ENCODE measurements at places on chromosomes 16 and 17.

GRCh38 chr16:23501291-23501690 is 9.0 kb downstream of the GGA2 start:
- DNase-seq = no peak

DNA sequence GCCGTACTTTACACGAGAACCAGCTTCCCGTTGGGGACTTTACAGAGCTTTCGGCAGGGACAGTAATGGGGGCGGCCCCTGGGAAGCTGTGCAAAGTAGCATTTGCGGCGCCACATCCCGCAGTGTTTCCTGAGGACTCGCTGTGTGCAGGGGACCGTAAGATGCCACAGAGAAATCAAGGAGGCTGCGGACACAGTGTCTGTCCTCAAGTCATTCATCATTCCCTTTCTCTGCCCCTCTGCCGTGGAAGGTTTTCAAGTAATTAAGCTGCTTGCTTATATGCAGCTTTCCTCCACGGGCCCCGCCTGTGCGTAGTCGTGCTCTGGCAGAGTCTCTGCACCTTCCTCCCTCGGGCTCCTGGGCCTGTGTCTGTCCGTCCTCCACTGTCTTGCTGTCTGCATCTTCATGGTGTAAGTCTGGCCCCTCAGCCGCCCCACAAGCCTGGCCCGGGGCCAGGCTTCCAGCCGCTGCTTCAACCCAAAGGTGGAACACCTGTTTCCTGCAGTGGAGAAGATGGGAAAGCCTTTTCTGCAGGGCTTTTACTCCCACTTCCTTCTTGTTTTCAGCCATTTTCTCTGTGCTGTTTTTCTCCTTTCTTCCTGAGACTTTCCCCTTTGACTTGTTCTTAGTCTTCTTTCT is 216.9 kb upstream of the CHMP6 start:
- DNase-seq = no peak

DNA sequence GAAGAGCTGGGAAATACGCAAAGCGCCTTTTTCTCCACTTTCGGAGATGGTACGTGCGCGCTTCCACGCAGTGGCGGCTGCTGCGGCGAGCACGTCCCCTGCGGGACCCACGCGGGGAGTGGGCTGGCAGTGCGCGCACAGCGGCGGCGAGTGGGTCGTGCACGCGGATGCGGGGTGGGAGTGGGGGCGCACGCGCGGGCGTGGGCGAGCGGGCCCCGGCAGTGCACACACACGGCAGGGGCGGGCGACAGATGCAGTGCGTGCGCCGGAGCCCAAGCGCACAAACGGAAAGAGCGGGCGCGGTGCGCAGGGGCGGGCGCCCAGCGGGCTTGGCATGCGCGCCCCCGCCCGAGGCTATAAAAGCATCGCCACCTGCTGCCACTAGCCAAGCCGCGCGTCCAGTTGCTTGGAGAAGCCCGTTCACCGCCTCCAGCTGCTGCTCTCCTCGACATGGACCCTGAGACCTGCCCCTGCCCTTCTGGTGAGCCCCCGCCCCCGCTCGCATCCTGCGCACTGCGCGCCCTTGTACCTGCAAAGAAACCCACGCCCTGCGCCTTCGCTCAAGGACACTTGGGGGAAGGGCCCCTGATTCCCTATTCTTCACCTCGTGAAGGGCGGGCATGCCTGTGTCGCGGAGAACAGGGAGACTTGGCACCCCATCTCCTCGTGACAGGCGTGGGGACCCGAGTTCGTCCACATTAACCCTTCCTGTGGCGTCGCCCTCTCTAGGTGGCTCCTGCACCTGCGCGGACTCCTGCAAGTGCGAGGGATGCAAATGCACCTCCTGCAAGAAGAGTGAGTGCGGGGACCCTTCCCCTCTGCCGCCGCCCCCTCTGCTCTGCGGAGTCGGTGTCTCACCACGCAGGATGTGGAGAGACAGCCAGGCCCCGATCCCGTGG is at the start of gene MT3:
TSS of gene MT3 (plus strand) at position 388 of the 899 bp plus-strand sequence. CDS start at position 451, 63 bp downstream.
- no peak for DNase-seq

DNA sequence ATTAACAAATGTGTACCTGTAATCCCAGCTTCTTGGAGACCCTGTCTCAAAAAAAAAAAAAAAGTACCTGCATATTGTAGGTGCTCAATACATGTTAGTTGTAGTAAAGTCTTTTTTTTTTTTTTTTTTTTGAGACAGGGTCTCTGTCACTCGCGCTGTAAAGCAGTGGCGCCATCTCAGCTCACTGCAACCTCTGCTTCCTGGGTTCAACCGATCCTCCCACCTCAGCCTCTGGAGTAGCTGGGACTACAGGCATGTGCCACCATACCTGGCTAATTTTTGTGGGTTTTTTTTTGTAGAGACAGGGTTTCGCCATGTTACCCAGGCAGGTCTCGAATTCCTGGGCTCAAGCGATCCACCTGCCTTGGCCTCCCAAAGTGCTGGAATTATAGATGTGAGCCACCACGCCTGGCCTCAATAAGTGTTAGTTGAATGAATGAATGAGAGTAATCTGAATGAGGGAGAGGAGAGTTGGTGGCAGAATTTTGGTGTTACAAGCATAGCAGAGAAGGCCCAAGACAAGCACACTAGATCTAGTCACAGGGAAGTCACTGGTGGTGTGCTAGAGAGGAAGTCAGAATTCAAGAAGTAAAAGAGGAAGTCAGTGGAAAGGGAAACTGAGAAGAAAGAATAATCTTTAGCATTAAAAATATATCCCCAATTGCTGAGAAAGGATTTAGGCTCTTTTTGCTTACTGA is 9.4 kb upstream of the MYL4 start:
- no peak for DNase-seq

DNA sequence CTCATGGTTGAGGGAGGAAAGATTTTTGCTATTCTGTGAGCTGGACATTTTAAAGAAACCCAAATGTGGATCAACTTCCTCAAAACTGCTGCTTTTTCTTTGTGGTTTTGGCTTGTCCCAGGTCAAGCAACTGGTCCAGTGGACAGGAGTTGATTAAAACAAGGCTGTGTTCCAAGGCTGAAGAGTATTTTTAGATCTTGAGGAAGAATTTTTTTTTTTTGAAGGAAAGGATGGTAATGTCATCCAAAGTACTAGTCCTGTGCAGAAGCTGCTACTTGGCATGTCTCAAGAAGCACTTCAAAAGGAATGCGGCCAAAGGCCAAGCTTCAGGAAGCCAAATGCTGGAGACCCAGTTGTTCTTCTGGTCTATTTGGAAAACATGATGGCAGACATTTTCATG is 8.0 kb upstream of the MYH2 start:
- no peak for DNase-seq

DNA sequence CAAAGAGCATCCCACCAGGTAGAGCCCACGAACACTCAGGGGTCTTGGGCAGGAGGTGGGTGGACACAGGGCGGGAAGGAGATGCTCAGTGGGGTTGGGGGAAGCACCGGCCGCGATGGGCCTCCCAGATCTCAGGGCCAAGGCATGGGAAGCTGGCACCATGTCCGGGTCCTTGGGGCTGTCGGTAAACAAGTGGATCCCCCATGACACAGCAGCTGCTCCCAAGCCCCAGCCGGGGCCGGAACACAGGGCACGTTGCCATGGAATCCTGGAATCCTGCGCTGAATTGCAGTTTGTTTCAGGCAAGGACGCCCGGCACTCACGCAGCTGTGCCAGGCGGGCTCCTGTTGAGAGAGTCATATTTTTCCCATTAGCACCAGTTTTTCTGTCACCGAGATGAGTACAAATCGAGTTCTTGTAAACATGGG is 23.0 kb upstream of the CHMP6 start:
- DNase-seq = no peak

GRCh38 chr16:57775661-57776469 is 26.4 kb downstream of the KIFC3 start:
- DNase-seq = no peak

- no peak for DNase-seq
Measured at GRCh38 chr16:88976366-88977017, 515 bp downstream of the CBFA2T3 start.

DNA sequence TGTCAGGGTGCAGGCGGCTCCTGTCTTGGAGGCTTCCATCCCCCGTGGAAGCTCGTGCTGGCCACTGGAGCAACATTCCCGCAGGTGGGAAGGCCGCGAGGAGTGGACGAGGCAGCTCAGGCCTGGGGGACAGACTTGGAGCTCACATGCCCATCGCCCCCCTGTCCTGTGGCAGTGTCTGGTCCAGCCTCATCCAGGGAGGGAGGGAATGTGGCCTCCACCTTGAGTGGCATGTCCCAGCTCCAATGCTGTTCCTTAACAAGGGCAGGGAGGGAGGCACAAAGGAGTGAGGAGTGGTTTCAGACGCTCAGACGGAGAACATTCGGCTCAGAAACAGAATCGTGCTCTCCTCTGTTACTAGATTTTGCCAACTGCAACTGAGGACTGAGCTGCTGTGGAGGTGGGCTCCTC is 159.4 kb upstream of the CHMP6 start:
- no peak for DNase-seq

- DNase-seq = no peak
Measured at GRCh38 chr17:17467720-17468119, 9.1 kb upstream of the MED9 start.

DNA sequence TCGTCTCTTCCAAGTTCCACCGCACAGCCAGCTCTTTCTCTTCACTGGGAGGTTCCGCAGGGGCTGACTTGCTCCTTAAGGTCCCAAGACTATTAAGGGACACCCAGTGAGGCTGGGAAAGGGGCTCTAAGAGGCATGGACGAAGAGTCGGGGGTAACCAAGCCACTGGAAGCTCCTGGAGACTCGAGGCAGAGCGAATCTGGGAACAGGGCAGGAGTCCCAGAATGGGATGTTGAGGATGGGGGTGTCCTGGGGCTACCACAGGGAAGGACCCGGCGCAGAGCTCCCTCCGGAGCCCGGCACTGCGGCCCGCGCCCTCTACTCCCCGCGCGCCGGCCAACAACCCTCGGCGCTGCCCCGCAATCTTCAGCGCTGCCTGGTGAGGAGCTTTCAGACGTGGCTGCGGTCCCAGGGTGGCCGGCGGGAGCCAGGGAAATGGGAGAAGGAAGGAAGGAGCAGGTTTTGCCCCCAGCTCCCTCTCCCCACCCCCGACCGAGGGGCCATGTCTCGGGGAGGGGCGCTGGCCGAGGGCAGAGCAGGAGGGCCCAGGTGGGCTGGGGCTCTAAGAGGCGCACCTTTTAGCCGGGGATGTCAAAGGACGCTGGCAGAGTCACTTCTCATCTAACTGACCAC is 581 bp downstream of the CHST5 start:
- no peak for DNase-seq

GRCh38 chr16:50737420-50737959 is 4.4 kb upstream of the CYLD start:
- no peak for DNase-seq

GRCh38 chr17:62791235-62791734 is 16.8 kb downstream of the MARCHF10 start:
- no peak for DNase-seq

DNA sequence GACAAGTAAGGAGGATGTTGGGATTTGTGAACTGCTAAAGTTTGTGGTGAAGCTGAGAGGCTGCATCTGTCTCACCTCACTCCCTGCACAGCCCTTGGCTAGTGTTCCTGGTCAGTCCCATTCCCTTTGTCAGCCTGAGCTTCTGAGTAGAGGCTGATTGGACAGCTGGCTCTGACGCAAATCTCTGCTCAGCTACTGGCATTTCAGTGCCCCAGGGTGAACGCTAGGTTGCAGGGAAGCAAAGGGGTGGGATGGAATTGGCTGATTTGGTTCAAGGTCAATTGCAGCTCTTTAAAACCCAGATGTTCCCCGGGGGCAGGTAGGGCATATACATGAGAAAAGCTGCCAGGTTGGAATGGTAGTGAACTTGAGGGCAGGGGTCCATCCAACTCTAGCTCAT is 23.1 kb upstream of the CNOT1 start:
- DNase-seq = no peak

DNA sequence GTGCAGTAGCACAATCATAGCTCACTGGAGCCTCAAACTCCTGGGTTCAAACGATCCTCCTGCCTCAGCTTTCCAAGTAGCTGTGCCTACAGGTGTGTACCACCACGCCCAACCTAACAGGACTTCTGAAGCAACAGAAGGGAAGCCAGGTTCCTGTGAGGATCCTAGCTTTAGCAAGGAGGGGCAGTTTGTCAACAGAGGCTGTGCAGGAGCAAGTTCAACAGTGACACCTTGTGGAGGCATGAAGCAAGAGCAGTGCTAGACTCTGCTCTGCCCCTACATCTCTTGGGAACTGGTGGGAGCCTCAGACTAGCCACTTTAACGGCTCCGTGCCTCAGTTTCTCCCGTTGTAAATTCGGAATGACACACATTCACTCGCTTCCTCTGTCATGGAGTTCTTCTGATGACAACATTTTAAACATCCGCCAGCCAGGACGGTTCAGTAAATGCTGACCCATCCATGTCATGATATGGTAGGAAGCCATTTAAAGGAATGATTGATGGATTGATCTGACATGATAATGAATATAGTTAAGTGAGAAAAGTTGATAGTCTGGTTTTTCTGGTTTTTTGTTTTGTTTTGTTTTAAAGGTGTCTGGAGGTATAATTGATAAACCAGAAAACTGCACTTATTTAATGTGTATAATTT is 218.7 kb downstream of the MRTFB start:
- DNase-seq = no peak

DNA sequence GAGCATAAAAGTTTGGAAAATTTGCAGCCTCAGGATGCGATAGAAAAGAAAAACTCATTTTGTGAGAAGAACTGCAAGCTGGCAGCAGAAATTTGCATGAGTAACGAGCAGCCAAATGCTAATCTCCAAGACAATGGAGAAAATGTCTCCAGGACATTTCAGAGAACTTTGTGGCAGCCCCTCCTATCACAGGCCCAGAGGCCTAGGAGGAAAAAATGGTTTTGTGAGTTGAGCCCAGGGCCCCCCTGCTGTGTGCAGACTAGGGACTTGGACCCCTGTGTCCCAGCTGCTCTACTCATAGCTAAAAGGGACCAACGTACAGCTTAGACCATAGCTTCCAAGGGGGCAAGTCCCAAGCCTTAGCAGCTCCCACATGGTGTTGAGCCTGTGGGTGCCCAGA is 34.3 kb downstream of the APPBP2 start:
- no peak for DNase-seq

DNA sequence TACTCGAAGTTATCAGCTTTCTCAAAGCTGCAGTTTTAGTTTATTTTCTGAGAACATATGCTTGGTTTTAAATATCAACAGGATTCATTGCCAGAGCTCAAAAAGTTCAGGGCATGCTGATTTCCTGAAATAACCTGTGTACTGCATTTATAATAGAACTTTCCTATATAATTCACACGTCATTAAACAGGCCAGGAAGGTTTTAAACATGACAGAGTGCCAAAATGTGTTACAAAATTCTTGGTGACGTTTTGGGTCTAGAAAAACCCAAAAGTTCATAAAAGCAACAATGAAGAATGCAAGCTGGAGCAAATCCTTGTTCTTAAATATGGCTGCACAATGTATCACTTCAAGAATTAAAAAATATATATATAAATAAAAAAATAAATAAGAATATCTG is 1139.1 kb downstream of the CDH11 start:
- no peak for DNase-seq

- DNase-seq = no peak
Measured at GRCh38 chr17:79169861-79170260, 95.2 kb downstream of the ENGASE start.

GRCh38 chr17:58789160-58789559 is 33.5 kb downstream of the PPM1E start:
- DNase-seq = no peak

GRCh38 chr17:17484451-17484899 is 7.7 kb downstream of the MED9 start:
- DNase-seq = no peak
